Stimulated activated CD8-positive, alpha-beta memory T cell treated with anti-CD3 and anti-CD28 coated beads, Interleukin-7, amount 100 ng/mL, for 1 hour (primary cell): ENCODE measurements at places on chromosomes 12 and 14.

- no peak for DNase-seq
Measured at GRCh38 chr12:77033658-77034536, 31.5 kb downstream of the E2F7 start.

DNA sequence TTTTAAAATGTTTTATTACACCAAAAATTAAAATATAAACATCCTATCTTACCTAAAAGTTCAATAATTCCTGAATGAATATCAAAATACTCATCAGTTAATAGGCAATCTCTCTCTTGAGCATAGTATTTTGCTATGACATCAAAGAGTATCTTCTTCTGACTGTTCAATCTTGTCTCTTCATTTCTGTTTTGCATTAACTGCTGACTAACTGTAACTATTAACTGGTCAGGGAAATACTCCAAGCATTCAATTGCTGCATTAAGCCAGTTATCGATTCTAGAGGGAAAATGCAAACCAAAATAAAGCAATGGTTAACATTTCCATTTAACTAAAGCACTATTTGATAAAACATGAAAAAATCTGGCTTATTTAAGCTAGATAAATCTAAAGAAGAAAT lies 13.4 kb downstream of the DEPDC4 start:
- no peak for DNase-seq

DNA sequence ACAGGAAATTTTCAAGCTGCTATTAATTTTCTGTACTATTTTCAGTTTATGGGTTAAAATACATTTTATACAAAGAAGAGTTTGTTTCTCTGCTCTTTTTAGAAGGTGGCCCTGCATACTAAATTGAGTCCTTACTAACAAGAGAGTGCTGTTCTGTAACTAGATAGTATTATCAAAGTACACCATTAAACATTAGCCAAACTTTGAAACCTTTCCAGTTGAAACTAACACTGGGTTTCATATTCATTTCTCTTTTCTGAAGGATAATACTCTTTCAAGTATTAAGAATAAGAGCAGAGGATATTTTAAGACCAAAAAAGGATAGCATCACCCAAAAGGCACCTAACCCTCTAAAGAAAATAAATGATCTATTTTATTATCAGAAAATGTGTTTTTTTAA lies 47.2 kb downstream of the PEBP1 start:
- DNase-seq, result no peak

- DNase-seq, result no peak
Measured at GRCh38 chr12:115255257-115255656, 571.3 kb upstream of the TBX3 start.

GRCh38 chr12:52418576-52419110 lies 12.5 kb upstream of the KRT82 start:
- DNase-seq, result no peak

GRCh38 chr12:94551810-94552209 lies 92.1 kb upstream of the CEP83 start:
- DNase-seq, result no peak

GRCh38 chr12:67988601-67989021 lies 636 bp upstream of the IFNG-AS1 start:
- no peak for DNase-seq

DNA sequence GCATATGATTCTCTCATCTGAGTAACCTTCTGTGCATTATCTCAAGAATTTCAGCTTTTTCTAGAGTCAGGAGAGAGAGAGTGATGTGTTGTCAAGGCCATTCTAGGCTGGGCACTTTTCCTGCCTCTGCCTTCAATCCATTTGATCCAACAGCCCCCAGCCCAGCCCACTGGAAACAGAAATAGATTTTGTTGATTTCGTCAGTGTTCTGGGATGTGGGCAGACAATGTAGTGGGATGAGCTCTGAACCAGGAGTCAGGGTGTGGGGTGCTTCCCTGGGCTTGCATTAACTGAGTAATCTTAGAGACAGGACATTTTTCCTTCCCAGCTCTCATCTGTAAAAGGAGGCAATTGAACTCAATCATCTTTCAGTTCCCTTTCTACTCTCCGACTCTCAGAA lies 42.5 kb upstream of the RPH3A start:
- no peak for DNase-seq

DNA sequence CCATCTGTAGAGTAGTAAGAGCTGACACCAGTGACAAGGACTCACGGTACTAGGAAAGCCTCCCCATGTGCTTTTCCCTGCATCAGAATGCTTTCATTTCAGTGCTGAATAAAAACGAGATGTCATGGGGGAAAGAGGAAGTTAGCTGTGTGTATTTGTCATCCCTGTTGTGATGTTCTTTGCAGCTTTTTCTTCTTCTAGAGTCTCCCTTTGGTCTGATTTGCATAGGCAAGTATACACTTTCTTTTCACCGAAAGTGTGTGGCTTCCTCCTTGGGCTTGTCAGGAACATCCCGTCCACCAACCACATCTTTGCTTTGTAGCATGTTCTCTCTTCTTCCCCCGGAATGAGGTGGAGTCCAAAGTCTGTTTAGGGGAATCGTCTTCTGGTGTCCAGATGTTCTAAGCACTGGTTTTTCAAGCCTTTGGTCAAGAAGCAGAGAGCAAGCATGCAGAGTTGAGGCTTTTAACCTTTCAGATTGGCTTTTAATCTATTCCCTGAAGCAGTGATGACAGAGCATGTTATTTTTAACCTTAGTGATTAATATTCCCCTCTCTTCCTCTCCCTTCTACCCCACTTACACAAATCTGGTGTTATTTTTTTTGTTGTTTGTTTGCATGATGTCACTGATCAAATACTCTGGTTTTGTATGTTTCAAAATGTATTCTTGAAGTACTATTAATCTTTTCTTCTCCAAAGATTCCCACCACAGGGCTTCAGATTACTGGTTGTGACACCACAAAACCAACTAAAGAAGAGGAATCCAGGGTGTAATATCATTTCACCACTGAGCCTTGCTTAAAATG lies 163.4 kb downstream of the SAMD4A start:
- no peak for DNase-seq

DNA sequence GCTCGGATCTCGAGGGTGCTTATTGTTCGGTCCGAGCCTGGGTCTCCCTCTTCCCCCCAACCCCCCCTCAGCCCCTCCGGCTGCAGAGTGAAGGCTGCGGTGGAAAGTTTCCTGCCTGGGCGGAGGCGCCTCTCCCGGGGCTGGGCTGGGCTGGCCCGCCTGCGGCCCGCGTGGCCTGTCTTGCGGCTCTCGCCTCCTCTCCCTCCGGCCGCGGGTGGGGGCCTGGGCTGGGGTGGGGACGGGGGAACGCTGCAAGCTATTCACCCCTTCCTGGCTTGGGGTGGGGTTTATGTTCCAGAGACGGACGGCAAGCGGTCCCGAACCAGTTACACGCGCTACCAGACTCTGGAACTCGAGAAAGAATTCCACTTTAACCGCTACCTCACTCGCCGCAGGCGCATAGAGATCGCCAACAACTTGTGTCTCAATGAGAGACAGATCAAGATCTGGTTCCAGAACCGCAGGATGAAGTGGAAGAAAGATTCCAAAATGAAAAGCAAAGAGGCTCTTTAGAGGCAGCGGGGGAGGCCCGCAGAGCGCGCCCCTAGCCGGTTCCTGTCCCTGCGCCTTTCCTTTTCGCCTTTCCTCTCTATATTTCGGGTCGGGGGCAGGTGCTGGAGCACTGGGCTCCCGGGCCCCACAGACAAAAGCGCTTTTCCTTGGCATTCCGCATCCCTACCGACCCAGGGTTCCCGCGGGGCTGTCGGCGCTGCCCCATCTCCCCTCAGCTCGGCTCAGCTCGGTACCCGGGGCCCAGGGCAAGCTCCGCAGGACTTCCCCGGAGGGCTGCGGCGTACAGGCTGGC lies 1.3 kb downstream of the HOXC5 start:
- DNase-seq, result no peak

- no peak for DNase-seq
Measured at GRCh38 chr12:112677050-112677765, 114.3 kb upstream of the RPH3A start.

DNA sequence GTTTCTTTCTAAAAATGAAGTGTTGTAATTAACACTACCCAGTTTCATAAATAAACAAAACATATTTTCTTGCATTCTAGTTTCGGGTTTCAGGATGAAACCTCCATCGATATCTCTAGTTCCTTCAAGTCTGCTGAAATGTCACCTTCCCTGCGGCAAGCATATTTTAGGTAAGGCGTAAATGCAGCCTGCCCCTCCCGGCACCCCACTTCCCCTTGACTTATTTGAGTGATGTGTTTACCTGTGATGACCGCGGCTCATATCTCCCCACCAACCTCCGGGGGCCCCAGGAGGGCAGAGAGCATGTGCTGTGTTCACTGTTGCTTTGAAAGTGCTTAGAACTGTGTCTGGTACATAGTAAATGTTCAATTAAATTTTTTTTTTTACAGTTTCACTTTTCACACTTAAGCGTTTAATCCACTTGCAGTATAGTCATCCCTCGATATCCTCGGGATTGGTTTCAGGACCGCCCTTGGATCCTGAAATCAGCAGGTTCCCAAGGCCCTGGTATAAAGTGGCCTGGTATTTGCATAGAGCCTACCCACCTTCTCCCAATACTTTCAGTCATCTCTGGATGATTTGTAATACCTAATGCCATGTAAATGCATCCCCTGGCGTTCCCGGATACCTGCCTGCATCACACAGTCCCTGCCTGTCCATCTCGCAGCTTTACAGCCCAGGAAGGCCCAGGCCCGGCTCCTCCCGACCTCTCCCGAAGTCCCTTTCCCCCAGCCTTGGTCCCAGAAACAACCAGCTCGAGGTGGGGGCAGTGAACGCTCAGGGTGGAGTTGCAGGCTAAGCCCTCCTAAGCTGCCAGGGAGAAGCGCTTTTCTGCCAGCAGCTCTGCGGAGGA lies 40.2 kb upstream of the FBRSL1 start:
- no peak for DNase-seq

GRCh38 chr14:20618271-20618749 lies 23.2 kb downstream of the OR6S1 start:
- DNase-seq, result no peak

GRCh38 chr12:65784289-65785015 lies 39.8 kb upstream of the HMGA2 start:
- no peak for DNase-seq

DNA sequence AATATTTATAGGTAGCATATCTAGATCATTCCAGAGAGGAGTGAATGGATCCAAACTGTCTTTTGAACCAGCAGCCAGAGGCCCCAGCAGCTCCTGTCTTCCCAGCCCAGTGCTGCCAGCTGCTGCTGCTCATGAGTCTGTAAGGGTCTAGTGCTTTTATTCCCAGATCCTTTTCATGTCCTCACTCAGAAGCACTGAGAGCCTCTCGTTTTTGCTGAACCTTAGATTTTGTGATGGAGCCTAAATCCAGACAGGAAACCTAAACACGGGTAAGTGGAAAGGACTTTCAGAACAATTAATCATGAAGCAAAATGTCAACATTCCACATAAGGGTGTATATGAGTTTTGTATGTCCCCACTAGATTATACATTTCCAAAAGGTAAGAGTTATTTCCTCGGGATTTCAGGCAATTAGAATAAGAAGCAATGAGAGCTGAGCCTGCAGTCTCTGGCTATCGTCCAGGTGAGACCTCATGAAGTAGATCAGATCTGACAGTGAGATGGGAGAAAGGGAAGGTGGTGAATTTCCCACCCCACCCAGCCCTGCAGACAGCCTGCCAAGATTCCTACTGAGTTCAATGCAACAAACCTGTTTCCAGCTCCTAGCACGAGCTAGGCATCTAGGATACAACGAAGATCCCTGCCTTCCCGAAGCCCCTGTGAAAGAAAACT lies 84.4 kb downstream of the NINJ2 start:
- no peak for DNase-seq
